Renal cortical epithelial cell (primary cell): ENCODE measurements at places on chromosomes 12 and 14. TPM values are rescaled to one million over a fixed set of nuclear protein-coding genes. Genes with fewer than 3 reads are reported as not detected.

The PTPN6 gene
- total RNA-seq, result 14.8 and 18.4 TPM in 2 replicates

DNA sequence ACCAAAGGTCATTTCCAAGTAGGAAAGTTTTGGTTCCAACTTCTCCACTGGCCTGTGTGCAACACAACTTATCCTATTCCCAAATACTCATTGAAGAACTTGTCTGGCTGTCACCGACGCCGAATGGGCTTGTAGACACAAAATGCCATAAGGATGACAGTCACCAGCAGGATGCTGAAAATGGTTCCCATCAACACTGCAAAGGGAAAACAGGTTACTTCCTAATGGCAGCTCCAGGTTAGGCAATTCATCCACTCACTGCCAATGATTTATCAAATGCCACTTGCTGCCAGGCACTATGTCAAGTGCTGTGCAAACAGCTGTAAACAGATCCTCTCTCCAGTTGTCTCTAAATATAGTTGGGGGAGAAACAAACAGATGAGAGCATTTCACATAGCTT lies 6.1 kb downstream of the C12orf76 start:
- no peak for DNase-seq

The MANSC4 gene
- not detected in 2 replicates for total RNA-seq

GRCh38 chr12:113185180-113186032 lies at the start of the genes DDX54 and RITA1:
TSS of gene DDX54 (minus strand) at chr12:113185478. CDS start at chr12:113185451, 27 bp downstream.
TSS of gene RITA1 (plus strand) at chr12:113185721. CDS start at chr12:113186747, 1,026 bp downstream.
- DNase-seq, result peak; percentile 30

The C3AR1 gene
- total RNA-seq, result 0.17 and 0.30 TPM in 2 replicates

GRCh38 chr12:15601210-15601800 lies 187.9 kb downstream of the EPS8 start:
- peak; percentile 92 for DNase-seq

The AKAP6 gene
- total RNA-seq, result 2.4 and 5.1 TPM in 2 replicates

GRCh38 chr12:12880537-12880936 lies 10.8 kb upstream of the GPRC5A start:
- no peak for DNase-seq

- DNase-seq, result no peak
Measured at GRCh38 chr12:127035011-127035879, 1231.7 kb upstream of the TMEM132C start.

DNA sequence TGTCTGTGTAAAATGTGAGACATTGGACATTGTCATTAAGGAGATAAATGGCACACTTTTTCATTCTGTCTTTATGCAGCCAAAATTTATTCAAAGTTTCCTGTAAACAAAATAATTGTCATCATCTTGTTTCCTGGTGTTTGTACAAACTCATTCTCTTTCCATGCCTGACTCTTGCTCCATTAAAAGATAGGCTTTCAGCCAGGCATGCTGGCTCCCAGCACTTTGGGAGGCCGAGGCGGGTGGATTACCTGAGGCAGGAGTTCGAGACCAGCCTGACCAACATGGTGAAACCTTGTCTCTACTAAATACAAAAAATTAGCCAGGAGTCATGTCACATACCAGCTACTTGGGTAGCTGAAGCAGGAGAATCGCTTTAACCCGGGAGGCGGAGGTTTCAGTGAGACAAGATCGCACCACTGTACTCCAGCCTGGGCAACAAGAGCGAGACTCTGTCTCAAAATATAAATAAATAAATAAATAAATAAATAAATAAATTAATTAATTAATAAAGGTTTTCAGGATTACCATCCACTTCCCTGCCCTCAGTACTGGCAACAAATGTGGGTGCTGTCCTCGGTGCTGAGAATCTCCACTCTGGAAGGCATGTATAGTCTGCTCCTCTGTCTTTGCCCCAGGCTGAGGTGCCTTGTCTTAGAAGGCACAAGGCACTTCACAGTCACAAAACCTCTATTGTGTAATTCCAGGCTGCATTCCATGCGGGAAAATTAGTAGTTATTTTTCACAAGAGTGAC lies 83.2 kb downstream of the PAH start:
- peak; percentile 6 for DNase-seq

The PKP2 gene
- total RNA-seq, result 9.9 and 10.7 TPM in 2 replicates

- DNase-seq, result no peak
Measured at GRCh38 chr14:90154110-90154509, 92.3 kb downstream of the KCNK13 start.

DNA sequence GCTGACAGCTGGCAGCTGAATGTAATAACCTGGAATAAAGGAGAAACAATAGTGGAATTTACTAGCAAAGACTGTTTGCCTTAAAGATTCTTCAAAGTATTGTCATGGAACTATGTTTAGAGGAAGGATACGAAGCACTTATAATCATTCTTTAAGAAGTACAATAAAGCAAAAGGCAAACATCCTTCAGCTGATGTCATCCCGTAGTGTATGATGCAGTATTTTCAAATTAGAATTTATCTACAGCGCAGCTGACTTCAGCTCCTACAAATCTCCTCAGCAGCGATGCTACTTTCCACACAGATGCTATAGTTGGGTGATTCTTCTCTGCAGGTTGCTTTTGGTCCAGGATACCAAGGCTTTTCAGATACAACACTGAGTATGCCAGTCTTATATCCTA lies 31.5 kb downstream of the CLEC1A start:
- no peak for DNase-seq

DNA sequence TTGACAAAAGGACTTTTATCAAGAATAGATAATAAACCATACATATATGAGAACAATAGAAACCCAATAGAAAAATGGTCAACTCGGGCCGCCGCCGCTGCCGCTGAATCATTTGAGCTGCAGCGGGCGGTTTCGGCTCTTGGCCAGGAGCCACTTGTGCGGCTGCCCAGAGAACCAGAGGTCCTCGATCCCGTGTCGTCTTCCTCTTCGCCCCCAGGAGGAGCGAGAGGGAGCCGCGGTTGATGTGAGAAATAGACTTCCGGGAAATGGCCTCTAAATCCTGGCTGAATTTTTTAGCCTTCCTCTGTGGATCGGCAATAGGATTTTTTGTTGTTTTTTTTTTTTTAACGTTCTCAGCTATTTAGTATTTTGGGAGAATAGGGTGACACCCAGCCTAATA lies 44.8 kb downstream of the CPSF6 start:
- DNase-seq, result peak; percentile 57

- DNase-seq, result peak; percentile 10
Measured at GRCh38 chr14:22737052-22737451, 29.4 kb upstream of the OXA1L start.

The VCPKMT gene
- total RNA-seq, result 4.9 and 6.8 TPM in 2 replicates

- DNase-seq, result peak; percentile 10
Measured at GRCh38 chr14:74658535-74659131, 46.6 kb upstream of the LTBP2 start.

GRCh38 chr14:88005978-88006851 lies 1.3 kb downstream of the GPR65 start:
- DNase-seq, result no peak

The MYH6 gene
- not detected in 2 replicates for total RNA-seq

DNA sequence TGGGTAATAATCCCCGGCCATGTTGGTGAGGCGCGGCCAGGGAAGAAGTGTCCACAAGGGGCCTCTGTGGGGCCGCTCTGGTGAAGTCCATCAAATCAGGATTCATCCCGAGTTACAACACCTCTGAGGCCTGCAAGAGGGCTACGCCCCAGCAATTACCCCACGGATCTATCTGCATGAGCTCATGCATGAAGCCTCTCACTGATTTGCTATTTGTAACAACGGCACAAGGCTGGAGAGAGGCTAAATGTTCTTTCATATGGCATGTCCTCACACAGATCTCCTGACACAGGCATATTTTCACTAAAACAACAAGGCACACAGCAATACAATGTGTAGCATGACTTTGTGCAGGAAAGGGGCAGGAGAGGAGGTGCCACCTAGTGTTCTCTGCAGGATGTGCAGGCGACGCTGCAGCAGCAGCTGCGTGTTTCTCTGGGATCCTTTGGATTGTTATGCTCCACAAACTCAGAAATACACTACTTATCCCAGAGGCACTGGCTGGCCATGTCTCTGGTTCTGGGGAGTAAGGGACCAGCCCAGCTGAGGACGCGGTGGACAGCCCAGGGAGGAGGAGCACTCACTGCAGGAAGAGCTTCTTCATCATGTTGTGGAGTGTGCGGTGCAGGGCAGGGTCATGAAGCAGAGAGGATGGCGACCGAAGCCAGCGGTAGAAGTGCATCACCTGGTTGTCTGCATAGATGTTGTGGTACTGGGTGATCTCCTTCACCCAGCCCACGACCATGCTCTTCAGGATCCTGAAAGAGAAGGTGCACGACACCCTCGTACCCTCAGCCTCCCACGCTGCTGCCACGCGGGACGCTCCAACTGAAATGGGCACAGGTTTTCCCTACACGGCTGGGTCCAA lies 20.2 kb downstream of the P2RX2 start:
- peak; percentile 46 for DNase-seq

DNA sequence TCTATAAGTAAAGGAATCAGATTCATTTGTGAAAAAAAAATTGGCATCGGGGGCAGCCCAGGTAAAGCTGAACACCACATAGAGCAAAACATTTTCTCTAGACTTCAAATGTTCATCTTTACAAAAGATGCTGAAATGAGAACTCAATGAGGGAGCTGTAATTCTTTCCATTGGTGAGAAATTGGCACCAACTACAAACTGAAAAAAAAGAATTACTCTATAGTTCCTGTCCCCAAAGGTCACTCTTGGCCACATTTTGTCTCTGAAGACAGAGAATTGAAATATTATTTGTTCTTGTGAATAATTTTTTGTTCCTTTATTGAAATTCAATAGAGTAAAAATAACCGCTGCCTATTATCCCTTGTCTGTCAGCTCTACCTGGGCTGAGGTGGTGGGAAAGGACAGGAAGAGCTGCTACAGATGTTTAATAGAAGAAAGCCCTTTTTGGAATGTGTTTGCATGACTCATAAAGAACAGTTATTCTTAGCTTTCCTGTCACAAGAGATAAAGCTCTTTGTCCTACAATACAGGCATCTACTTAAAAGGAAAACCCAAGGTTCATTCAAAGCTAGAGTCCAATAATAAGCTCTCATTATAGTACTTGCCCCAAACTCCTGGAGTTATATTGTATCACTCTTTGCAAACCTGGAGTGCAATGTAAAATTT lies 380.1 kb upstream of the KITLG start:
- peak; percentile 72 for DNase-seq

DNA sequence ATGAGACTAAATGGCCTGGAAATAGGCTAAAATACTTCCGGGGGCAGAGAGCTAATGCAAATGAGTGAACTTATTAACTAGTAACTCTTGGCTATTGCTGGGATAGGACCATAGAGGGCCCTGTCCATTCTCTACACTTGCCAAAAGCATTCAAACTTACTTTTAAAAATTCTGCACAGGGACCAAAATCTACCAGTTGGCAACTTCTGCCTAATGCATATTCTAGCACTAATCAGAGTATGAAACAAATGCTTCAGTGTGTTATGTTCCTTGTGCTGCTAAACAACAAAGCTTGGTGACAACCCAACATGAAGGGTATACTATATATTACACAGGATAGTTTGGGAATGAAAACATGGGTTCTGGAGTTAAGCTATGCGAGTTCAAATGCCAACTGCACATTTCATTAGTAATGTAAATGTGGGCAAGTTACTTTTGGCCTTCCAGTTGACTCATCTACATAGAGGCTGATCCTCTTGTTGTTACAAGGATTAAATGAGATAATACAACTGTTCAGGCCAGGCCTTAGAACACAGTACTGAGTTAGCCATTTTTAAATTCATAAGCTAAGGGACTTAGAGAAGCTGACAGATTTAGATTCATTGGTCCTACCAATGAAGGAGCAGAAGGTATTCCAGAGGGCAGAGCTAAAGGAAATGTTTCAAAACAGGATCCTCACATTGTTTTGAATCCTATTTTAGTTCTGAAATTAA lies 32.4 kb downstream of the HIGD1C start:
- DNase-seq, result no peak

- DNase-seq, result no peak
Measured at GRCh38 chr12:64175254-64175945, 46.7 kb downstream of the KICS2 start.
